ENCODE measurements at places on chromosomes 6 and 20.

DNA sequence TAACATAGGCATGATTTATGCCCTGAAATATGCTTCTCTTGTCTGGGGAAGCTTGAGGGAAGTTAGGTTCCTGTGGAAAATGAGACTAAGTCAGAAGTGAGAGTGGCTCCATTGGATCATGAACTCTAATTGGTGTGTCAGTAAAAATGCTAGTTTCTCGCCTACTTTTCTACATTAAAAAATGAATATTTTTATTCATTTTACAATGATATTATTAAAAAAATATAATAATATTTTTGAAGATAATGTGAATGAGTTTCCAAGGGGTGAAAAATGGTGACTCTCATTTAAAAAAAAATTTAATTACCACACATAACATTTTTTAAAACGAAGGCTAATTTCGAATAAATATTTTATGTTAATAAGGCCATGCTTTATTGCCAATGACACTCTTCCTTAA is 84.2 kb downstream of the HIVEP1 start:
- DNase-seq, result no peak

DNA sequence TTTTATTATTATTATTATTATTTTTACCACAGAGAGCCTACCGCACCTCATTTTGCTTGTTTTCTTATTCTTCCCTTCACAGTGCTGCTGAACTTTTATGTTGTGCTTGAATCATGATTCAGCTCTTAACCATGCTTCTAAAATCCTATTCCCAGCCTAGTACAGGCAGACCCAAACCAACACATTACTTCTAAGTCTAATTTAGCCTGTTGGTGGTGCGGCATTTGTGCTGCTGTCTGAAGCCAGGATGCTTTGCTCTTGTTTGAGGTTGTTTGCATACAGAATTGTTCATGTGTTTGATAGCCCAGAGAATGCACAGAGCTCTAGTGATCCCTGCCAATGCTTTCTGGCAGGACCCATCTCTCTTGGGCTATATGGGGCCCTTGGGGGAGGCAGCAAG is 213.5 kb upstream of the KCNG1 start:
- DNase-seq, result no peak

DNA sequence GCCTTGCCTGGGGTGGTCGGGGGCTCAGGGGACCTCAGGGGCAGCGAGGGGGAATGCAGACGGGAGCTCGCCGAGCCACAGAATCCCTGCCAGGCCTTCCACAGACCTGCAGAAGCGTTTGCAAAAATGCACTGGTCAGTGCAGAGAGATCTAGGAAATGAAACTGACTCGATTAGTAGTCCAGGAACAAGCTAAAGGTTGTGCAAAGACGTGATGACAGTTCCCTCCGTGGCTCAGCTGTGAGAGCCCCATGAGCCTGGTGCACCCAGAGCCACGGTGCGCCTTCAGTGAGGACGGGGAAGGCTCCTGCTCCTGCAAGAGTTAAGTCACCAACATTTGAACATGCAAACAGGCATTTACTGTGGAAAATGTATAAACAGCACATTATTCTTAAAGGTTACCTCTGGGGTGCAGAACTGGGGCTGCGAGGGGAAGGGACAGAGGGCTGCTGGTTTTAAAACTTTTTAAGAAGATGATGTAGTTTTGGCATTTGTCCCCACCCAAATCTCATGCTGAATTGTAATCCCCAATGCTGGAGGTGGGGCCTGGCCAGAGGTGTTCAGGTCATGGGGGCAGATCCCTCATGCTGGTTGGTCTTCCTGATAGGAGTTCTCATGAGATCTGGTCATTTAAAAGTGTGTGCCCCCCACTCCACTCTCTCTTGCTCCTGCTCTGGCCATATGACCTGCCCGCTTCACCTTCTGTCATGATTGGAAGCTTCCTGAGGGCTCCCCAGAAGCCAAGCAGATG is 147.3 kb downstream of the DLL1 start:
- no peak for DNase-seq

- DNase-seq, result no peak
Measured at GRCh38 chr6:152323376-152323775, 313.8 kb downstream of the SYNE1 start.

DNA sequence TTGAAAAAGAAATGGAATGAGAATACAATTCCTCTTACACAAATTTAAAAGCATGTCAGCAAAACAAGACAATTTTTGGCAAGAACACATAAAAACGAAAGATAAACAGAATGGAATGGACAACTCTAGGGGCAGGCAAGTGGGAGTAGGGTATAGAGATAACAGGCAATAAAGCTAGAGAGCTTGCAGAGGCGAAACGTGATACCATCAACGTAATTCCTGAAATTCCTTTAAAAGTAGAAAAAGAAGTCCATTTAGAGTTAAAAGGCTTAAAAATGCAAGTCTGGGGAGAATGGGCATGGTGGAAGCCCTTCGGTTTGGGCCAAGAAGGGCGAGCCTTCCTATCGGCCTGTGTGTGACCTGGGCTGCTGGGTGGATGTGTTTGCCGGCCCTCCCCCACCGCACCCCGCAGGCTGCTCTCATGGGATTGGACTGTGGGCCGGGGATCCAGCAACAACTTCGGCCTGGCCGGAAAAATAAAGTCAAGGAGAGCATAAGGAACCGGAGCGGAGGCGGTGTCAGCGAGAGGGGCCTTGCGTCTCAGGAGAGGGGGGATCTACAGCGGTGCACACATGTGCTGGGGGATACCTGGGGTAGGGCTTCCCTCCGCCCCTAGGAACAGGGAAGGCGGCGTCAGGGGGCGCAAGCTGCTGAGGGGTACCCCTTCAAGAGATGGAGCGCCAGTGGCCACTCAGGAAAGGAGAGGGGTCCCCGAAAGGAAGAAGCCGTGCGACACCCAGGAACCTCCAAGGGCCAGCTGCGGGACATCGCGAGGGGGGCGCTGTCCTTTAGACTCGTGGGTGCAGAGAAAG is 4.1 kb downstream of the TMEM239 start:
- DNase-seq, result no peak

DNA sequence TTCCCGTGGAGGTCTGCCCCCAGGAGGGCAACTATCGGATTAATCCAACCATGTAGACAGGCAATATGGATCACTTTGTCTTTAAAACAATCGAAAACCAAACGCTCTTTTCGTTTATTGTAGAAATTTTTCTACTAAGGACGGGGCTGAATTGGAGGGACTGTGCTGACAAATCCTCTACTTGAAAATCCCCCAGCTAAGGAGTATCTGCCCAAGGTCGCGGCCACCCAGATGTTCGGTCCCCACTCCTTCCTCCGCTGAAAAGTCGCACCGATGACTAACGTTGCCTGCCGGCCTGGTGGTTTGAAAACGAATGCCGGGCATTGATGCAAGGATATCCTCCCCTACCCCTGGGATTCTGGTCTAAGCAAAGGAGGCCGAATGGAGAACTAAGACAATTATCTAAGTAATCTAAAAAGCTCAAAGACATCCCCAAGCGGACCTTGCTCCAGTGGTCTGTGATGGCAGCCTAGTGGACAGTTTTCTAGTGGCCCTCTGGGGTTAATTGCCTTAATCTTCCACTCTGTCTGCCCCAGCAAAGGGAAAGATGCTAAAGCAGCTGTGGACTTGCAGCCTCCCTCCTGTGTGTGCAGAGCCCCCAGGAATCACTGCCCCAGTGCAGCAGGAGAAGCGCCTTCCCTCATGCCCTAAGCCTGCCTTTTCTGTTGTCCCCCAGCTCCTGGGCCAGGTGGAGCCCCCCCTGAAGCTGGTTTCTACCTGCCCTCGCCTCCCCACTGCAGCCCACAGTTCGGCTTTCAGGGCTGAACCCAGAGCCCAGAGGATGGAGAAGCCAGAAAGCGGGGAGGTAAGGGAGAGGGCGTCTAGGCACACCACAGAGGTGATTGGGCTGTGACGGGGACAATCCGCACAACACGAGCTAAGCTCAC is 3.6 kb upstream of the FOXC1 start:
- no peak for DNase-seq

DNA sequence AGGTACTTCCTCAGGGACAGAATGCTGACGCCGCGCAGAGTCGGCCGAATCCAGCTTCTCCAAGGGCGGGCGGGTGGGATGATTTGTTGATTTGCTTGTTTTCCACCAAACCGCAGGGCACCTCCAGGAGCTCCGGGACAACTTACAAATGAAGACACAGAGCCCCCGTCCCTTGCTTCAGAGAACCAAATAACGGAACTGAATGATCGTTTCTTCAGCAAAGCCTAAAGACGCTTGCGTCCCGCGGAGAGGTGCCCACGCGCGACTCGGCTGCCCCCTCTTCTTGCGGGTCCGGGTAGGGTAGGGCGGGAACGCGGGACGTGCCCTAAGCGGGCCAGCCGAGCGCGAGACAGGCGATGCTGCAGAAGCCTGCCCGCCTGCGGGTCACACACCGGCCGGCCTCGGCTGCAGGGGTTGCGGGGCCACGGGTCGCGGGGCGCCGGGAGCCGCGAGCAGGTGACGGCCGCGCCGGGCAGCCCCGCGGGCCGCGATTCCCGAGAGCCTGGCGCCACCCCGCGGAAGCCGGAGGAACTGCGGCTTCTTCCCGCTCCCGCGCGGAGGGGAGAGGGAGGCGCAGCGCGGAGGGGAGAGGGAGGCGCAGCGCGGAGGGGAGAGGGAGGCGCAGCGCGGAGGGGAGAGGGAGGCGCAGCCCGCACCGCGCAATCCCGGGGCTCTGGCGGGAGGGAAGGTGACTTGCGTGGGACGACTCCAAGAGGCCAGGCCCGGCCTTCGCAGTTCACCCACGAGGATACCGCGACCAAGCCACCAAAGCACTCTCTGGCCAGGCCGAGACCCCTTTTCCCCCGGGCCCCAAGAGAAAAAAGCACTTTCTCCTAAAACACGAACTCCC is 7.7 kb upstream of the FOXF2 start:
- no peak for DNase-seq

DNA sequence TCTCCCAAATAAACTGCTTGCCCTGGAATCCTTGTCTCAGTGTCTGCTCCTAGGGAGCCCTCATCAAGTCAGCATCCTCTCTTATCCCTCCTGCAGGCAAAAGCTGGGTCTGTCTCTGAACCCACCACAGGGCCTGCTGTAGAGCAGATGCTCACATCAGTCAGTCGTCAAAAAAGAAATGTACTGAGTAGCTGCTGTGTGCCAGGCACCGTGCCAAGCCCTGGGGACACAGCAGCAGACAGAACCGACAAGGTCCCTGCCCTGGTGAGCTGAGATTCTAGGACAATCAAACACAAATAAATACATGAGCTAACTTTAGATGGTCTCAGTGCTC is 68.5 kb downstream of the EYA2 start:
- DNase-seq, result no peak

All from DMS 273 treated with DMSO at 0.1 percent for 48 hours (cell line).